ENCODE measurements at places on chromosomes 5 and 9.

GRCh38 chr5:112696786-112697185, 40.9 kb upstream of the APC start:
- no peak for DNase-seq

GRCh38 chr9:133463864-133464615, 4.3 kb downstream of the CACFD1 start:
- DNase-seq: no peak

- no peak for DNase-seq
Measured at GRCh38 chr9:122347348-122348287, 23.2 kb upstream of the PTGS1 start.

- DNase-seq: no peak
Measured at GRCh38 chr5:135242866-135243555, 156.0 kb downstream of the MACROH2A1 start.

GRCh38 chr9:94937214-94937903, 210.9 kb downstream of the AOPEP start:
- DNase-seq: no peak

- no peak for DNase-seq
Measured at GRCh38 chr9:109122726-109123621, 3.2 kb upstream of the TMEM245 start.

DNA sequence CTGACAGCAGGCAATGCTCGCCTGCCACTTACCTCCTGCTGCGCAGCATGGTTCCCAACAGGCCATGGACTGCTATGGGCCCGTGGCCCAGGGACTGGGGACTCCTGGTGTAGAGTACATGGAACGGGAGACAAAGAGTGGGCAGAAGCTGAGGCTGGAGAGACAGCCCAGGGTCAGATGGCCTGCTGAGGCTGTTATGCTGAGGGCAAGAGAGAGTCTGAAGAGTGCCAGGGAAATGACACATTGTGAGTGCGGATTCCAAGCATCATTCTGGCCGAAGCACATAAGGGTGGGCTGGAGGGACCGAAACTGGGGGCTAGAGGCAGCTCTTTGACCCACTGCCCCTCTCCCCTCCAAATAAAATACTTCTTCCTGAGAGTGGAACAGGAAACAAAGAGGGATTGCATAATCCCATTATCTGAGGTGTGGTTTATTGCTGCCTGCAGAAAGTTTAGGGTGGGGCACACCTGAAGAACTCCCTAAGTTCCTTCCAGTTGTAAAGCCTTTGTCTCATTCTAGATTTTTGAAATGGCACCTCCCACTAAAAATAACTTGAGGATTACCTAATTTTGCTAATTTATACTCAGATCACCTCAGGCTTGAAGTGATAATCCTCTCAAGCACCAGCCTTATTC, 158.1 kb downstream of the ATP10B start:
- no peak for DNase-seq
